ENCODE measurements at places on chromosomes 7 and 10. TPM values are rescaled to one million over a fixed set of nuclear protein-coding genes. Genes with fewer than 3 reads are reported as not detected.

The MYOZ1 gene
- total RNA-seq: 0.98 TPM

DNA sequence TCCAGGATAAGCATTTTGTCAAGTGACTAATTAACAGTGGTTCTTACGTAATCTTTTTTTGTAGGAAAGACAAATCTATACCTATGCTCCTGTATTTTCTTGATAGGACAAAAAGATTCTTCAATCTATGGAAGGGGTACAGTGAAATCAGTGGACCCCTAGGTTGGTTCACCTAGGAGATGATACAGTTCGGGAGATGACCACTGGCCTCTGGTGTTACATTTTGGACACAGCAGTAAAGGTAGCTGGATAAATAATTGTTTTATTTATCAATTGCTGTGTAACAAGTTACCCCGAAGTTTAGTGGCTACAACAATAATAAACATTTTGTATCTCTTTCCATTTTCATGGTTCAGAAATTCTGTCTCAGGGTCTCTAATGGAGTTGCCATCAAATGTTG lies 288.2 kb upstream of the MAGI2 start:
- no peaks in the 10 kb centered on the region for H3K4me1 ChIP-seq
- H3K27me3 ChIP-seq: no peaks in the 10 kb centered on the region
- DNase-seq: no peak

The TDRD1 gene
- total RNA-seq: 0.73 TPM

DNA sequence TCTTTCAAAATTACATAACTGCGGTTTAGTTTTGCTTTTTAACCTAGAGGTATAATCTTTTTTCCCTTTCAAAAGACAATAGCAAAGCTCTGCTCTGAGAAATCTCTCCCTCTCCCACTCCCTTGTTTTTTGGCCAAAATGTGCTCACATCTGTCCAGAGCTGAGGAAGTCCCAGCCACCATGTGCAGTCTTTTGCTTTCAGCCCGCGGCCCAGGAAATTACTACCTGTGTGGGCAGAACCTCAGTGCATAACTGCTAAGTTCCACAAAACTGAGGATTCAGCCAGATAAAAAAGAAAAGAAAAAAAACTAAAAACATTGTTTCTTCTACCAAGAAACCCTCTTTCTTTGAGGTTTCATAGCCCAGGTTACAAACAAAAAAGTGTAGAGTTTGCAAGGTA lies 115.0 kb upstream of the HGF start:
- no peaks in the 10 kb centered on the region for H3K27me3 ChIP-seq
- no peak for DNase-seq
- no peaks in the 10 kb centered on the region for H3K4me1 ChIP-seq
- H3K27ac ChIP-seq: no peak overlapping the region

The HOXA7 gene
- total RNA-seq: 4.6 TPM

DNA sequence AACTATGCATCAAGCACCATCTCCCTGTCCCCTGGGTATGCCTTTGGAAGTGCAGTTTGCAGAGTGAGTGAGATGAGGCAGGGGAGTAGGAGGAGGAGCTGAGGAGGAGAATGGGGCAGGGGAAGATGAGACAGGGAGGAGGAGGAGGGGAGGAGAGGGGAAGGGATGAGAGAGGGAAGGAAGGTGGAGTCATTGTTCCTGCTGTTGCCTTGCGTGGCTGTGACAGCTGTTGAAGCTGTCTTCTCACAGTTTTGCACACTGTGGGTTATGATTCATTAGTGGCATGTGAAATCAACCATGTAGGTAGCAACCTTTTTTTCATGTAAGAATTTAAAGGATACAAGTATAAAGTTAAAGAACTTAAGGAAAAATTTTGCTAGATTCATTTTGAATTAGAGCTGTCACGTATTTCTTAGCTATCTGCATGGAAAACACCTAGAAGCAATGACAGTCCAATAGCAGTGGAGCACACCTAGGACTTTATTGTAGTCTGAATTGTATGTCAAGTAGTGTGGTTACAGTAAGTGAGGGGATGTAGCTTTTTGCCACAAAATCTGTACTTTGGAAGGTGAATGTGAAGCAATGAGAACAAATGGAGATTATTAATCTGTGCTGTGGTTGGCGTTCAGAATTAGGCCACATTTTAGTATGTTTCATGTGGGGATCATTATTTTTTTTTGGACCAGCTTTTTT lies 21.7 kb downstream of the CCM2 start:
- DNase-seq: no peak
- no peak overlapping the region for H3K27ac ChIP-seq
- no peak overlapping the region for H3K4me3 ChIP-seq
- H3K27me3 ChIP-seq: no peaks in the 10 kb centered on the region
- H3K36me3 ChIP-seq: no peaks in the 10 kb centered on the region

DNA sequence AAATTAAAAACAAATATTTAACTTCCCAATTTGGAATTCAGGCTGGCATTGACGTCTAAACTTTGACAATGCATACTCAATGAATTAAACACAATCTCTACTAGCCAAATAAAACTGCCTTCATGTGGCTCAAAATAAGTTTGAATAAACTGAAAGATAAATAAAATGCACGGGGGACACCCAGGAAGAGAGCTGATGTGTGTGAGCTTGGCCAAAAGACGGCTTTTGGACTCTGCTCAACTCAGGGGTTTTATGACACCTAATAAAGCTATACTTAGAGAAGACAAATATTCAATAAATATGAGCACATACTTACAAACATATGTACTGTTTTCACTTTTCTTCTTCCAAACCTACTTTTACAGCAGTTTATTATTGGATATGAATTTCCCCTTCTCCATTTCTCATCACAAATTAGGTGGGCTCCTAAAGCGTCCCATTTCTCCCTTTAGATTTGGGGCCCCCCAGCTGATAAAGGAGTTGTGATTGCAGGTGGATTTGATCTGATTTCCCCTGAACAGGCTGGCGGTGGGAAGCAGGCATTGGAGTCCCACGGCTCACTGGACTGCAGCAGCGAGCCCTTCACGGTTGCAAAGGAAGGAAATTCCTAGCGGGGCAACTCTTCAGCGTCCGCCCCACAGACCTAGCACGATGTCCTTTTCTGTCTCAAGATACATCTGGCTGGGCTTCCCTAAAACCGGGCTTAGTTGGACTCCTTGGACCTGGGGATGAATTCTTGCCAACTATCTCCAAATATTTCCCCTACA lies 79.6 kb downstream of the INSIG1 start:
- H3K27ac ChIP-seq: no peak overlapping the region
- H3K36me3 ChIP-seq: no peaks in the 10 kb centered on the region
- H3K4me3 ChIP-seq: peak overlapping the region; percentile 3
- DNase-seq: no peak

DNA sequence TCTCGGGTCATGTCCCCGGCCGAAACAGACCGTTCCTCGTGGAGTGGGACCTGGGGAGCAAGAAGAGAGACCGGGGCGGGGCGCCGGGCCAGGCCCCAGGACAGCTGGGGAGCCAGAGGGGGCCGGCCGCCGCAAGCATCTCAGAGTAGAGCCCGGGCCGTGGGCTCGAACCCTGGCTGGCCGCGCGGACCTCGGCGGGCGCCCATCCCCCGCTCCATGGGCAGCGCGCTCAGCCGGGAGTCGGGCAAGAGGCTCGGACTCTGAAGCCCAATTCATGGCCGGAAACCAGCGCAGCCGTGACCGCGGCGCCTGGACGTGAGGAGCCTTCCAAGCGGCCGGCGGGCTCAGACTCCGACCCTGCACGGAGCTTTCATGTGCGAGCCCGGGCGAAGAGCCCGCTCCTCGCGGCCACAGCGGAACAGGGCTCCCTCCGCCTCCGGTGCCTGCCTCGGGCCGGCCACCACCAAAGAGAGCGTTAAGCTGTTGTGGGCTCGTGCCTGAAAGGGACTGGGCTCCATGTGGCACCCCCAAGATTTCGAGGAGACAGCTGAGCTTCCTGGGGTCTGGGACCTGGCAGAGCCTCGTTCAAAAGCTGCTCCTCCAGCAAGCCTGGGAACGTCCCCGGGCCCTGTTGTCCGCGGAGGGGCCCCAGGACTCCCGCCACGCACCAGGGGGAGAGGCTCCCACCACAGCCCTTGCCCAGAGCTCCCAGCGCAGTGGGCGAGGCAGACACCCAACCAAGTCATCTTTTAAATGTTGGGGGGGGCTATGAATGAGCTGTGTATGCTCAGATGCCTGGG lies 757 bp upstream of the GRID1 start:
- H3K4me3 ChIP-seq: peak overlapping the region; percentile 77
- H3K27me3 ChIP-seq: no peaks in the 10 kb centered on the region
- peak; percentile 50 for DNase-seq
- H3K4me1 ChIP-seq: no peaks in the 10 kb centered on the region
- no peak overlapping the region for H3K27ac ChIP-seq

The SPDYE2 gene
- not detected for total RNA-seq
